ENCODE measurements at places on chromosomes 3 and 15.

DNA sequence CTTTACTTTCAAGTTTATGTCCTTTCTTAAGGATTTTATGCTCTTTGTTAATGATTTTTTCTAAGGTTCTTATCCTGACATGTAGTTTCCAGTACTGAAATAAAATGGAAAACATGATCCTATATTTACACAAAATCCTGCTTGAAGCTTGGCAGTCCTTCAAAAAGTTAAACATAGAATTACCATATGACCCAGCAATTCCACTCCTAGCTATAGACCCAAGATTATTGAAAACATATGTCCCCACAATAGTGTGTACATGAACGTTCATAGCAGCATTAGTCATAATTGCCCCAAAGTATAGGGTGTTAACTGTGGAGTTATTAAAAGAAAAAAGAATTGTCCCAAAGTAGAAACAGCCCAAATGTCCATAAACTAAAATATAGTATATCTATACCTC lies 33.2 kb downstream of the ITGB5 start:
- DNase-seq, result no peak

- DNase-seq, result no peak
Observed at GRCh38 chr15:51932161-51932560, 39.4 kb downstream of the LEO1 start.

GRCh38 chr3:172076212-172076611 lies 36.8 kb downstream of the FNDC3B start:
- no peak for DNase-seq

GRCh38 chr3:13352621-13353131 lies 67.4 kb downstream of the NUP210 start:
- no peak for DNase-seq

DNA sequence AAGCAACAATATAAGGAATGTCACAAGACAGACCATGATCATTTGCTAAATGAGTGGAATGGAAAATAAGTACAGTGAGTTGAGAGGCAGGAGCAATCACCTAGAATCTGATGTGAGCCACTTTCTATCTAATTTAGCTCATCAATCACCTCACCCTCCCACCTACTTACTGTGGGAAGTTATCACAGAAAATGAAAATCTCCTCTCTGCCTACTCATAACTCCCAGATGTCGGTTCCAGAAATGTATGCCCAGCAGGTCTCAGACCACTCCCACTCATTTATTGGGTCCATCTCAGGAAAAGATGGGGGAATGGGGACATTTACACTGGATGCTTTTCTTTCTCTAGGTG lies 270.9 kb downstream of the FHIT start:
- no peak for DNase-seq

- no peak for DNase-seq
Observed at GRCh38 chr15:77486542-77487468, 66.1 kb downstream of the HMG20A start.

DNA sequence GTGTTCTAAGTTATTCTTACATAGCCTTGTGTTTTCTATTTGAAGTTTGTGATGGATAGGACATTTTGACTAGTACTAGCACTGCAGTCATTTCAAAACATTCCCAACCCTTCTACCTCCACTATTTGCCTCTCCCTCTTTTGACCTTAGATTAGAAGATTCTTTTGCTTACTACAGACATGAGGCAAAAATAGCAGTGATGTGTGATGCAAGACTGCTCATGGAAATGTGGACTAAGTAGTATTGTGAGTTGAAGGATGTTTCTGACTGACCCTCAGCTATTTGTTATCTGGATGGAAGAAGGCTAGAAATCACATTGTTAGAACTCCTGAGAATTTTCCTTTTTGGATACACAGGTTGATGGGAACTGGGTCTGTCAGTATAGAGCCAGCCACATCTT lies 45.9 kb downstream of the ATP2C1 start:
- DNase-seq, result no peak

DNA sequence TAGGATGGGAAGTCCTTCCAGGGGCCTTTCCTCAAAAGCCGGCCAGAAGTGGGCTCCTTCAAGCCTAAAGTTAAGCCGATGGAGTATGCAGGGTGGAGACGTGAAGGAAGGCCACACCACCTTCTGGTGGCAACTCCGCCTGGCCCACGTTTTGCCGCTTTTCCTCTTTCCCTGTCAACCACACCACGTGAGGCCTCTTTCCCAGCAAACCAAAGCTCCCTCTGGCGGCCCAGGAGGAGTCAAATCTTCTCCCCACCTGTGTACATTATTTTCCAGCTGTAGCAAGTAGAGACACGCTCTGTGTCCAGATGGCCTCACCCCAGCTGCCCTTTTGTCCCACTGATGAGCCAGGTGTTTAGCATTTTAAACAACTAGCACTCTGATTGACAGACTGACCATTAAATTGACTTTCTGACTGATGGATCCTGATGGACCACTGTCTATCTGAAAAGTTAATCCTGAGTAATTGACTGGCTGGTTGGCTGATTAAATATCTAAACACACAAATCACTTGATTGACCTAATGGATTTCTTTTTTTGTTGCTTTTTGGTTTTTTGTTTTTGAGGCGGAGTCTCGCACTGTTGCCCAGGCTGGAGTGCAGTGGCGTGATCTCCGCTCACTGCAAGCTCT lies 59.6 kb upstream of the ZBTB38 start:
- no peak for DNase-seq

DNA sequence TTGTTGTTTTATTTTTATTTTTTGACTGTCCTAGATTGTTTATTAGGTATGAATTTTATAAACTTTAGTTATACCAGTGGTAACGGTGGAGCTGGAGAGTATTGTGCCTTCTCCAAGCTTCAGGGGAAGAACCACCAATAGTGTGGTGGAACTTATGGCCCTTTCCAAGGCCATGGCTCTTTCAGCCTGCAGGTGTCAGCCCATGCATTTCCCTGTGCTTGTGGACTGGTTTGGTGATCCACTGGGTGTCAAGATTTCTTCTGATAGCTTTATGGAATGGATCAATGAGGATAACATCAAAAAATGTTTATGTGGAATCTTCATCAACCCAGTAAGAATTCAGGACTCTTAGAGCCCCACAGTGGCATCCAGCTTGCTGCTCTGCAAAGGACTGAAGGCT lies 19.2 kb upstream of the SCAMP5 start:
- DNase-seq, result no peak

DNA sequence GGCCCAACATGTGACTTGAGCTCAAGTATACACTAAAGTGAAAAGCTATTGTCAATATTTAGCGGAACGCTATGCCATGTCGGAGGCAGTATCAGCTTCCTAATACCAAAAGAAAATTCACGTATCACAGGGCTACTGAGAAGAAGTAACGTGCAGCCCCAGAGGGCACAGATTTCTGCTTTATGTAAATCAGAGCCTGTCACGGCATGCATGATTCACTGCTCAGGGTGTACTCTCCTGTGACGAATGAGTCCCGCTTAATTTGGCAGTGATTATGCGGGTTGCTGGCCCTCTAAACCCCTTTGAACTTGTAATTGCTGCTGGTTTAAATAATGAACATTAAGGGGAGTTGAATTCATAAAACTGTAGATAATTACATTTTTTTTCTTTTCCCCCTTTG lies 85.3 kb downstream of the MEIS2 start:
- no peak for DNase-seq

DNA sequence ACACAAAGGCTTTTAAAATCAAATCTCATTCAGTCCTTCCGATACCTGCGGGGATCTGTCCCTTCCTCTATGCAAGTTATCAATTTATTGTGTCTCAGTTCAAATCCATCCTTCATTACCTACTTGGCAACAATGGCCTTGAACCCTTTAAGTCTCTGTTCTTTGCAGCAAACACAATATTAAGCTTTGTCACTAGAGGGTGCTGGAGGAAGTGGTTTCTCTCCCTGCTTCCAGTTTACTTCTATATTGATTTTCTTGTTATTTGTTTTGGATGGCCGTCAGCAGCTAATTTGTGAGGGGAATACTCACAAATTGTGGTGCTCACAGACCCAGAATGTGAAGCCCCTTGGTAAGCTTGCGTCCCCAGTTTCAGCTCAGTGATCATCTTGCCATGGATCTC lies 278.3 kb downstream of the FGF12 start:
- DNase-seq, result no peak

DNA sequence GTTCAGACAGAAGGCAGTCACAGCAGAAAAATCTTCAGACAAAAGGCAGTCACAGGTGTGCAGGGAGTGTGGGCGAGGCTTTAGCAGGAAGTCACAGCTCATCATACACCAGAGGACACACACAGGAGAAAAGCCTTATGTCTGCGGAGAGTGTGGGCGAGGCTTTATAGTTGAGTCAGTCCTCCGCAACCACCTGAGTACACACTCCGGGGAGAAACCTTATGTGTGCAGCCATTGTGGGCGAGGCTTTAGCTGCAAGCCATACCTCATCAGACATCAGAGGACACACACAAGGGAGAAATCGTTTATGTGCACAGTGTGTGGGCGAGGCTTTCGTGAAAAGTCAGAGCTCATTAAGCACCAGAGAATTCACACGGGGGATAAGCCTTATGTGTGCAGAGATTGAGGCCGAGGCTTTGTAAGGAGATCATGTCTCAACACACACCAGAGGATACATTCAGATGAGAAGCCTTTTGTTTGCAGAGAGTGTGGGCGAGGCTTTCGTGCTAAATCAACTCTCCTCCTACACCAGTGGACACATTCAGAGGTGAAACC lies 27.6 kb downstream of the ZNF589 start:
- DNase-seq, result no peak

DNA sequence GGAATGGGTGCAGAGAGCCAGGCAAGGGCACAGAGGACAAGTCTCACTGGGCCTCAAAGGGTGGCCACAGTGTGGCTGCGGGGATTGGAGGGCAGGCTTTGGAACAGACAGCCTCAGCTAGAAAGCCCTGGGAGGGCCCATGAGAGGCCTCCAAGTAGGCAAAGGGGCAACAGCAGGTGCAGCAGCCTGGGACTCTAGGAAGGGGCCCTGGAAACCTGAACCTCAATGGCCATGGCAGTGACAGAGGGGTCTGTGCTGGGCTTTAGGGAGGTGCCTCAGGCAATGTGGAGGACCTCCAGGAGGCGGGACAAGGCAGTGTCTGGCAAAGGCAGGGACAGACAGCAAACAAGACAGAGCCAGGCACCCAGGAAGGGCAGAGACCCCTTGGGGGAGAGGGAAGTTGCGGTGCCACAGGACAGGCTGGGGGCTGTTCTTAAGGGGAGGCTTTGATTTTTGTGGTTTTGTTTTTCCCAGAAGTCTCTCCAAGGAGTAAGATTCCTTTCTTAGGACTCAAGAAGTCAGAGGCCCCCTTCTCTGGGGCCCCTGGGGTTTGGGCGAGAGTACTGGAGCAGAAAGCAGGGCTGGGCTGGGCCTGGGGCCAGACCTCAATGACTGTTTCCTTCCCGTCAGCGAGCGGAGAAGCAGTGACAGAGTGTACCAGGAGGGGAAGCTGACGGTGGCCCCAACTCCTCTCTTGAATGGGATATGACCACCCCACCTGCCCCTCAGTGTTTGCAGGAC lies 9.7 kb downstream of the STOML1 start:
- DNase-seq, result peak; percentile 49

GRCh38 chr3:123907720-123908119 lies 23.6 kb upstream of the MYLK start:
- no peak for DNase-seq

DNA sequence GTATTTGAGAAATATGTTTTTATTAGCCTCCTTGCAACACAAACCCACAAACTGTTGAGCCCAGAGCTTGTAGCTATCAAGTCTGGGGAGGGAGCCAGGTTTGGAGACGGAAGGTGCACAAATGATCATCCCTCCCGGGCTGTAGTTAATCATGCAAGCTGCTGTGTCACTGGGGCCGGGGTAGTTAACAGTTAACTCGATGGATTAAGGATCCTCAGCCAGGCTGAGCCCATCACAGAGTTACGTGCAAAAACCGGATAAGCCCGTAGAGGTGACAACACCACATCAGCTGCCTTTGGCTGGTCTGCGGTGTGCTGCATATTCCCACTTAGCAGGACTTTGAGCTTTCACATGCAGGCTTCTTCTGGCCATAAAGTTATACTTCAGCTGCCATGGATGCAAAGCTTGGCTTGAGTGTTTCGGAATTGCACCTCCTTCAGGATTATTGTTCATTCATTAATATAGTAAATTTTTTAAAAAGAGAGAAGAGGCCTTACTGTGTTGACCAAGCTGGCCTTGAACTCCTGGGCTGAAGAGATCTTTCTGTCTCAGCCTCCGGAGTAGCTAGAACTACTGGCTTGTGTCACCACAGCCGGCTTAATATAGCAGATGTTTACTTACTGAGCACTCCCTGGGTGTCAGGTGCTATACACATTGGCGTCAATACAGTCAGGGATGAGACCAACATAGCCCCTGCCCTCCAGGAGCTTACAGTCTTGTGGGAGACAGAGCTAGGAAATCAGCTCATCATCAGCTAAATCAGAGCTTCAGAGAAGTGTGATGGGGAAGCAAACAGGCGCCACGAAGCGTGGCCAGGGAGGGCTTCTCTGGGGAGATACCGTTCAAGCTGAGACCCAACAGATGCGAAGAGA lies 226.8 kb upstream of the BHLHE40 start:
- no peak for DNase-seq

DNA sequence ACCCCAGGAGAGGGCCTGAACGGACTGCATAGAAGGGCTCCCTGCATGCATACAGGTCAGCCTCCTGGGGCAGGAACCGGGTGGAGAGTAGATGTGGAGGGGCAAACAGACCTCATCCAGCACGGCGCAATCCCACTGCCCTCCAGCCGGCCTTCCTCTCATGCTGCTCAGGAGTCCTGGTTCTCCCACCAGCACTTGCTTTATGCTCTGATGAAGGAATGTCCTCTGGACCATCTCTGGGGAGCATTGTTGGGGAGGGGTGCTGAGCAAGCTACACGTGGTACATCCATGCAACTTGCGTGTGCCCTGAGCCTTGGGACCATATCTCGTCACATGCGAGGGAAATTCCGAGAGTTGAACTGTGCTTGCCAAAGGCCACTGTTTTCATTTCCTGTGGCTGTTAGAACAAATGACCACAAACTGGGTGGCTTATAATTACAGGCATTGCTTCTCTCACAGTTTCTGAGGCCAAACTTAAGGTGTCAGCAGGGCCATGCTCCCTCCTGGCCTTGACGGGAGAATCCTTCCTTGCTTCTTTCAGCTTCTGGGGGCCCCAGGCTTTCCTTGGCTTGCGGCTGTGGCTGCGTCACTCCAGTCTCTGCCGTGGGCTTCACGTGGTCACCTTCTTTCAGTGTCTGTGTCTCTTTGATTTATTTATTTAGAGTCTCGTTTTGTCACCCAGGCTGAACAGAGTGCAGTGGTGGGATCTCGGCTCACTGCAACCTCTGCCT lies 12.2 kb downstream of the SELENOS start:
- no peak for DNase-seq

- no peak for DNase-seq
Observed at GRCh38 chr3:47579875-47580274, 1.2 kb upstream of the CSPG5 start.

GRCh38 chr3:120369037-120369467 lies 19.9 kb upstream of the LRRC58 start:
- DNase-seq, result no peak

DNA sequence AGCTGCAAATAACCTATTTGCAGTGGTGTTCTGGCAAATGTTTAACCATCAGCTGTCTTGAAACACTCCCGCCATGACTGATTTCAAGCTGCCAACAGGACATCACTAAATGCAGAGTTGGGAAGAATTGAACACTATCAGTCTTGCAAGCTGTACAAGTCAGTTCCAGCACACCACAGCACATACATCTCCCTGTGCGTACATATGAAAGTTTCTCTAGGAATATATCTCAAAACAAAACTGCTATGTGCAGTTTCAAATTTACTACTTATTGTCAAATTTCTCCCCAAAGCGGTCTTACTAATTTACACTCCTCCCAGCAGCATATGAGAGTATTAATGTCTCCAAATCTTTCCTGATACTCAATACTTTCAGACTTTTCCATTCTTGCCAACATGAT lies 30.4 kb upstream of the CORO2B start:
- no peak for DNase-seq

- DNase-seq, result no peak
Observed at GRCh38 chr3:188573956-188574355, 420.0 kb downstream of the LPP start.
